ENCODE measurements at places on chromosomes 2 and 18.

DNA sequence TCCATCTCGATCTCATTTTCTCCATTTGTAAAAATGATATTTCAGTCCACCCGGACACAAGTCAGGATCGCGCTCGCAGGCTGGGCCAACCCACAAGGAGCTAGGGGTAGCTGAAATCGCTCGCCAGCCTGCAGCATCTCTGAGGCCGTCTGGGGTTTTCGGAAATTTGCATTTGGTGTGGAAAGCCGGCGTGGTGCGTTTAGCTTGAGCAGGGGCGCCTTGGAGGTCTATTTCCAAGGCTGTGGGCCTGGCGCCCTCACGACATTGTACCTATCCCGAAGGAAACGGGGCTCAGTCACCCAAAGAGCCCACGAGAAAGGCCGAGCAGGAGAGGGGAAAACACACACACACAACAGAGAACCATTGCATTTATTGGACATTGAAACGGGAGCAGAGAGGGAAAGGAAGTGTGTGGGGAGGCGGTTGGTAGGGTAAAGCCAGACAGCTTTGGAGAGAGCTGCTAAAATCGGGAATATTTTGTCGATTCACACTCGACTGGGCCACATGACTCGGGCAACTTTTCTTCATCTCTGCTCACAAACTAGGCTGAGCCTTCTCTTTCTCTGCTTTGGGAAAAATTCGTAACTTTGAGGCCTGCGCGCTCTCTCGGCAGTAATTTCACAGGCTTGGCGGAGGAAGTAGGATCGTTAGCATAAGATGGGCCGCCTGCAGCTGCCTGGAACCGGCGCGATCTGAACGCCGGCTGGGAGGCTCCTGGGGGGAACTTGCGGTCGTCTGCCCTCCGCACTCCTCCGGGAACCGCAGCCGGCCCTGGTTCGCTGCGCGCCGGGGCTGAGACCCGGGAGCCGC lies 1.1 kb upstream of the HOXD8 start:
- DNase-seq = no peak

DNA sequence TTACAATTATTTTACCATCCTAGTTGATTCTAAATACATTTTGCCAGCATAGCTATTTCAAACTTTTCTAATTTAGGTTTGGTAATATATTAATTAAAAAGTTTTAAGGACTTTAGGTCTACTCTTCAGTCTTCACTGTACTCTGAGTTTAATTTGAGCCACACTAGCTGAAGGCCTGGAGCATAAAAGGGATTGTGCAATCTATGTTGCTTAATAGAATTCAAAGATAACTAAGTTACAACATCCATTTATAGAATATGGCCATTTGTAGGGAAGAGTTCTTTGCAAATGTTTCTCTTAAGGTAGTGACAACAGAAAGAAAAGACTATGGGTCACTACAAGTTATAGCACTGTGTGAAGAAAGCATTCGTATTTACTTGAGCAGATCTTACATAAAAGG lies 702.2 kb upstream of the NRXN1 start:
- DNase-seq = no peak

DNA sequence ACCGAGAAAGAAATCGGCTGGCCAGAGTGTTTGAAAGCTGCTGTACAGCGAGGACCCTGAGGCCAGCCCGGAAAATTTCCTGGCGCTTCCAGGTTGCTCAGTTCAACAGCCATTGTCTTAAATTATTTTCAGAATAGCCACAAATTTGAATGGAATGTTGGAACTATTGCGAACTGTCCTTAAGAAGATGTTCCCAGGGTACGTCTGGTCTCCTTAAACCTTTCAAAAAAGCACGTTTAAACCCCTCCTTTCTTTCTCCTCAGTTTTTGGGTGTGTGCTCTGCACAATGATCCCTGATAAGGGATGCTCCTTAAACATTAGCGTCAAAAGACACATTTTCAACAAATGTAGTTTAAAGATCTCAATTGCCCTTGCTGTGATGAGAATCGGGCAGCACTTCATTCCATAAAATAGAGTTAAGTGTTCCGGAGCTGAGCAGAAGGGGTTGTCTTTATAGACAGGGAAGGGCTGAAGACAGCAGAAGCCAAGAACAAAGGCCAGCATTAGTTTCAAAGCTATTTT lies 14.5 kb upstream of the LPIN2 start:
- no peak for DNase-seq

- DNase-seq = peak; percentile 17
Observed at GRCh38 chr18:74499633-74500032, 3.5 kb downstream of the CNDP2 start.

DNA sequence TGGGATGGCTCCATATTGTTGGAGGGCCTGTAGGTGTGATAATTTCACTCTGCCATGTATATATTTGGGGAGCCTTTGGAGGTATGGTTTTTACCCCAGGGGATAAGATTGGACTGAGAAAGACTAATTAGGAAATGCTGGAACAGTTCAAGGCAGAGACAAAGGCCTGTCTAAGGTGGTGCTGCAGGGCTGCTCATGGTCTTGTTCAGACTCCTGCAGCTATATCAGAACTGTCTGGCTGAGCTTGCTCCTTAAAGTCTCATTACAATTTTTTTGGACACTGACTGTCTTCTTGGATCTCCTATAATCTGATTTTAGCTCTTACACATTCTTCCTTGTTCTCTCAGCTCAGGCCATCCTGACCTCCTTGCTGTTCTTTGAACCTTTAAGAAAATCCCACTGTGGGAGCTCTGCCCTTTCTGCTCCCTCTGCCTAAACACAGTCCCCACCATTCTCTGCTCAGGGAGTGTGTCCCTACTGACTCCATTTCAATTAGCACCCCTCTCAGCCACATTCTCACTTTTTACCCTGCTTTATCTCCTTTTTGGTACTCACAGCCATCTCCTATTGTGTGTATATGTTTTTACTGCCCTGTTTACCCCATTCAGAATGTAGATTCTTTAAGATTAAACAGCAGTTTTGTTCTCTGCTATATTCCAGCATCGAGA lies 468.7 kb upstream of the FANCL start:
- no peak for DNase-seq

DNA sequence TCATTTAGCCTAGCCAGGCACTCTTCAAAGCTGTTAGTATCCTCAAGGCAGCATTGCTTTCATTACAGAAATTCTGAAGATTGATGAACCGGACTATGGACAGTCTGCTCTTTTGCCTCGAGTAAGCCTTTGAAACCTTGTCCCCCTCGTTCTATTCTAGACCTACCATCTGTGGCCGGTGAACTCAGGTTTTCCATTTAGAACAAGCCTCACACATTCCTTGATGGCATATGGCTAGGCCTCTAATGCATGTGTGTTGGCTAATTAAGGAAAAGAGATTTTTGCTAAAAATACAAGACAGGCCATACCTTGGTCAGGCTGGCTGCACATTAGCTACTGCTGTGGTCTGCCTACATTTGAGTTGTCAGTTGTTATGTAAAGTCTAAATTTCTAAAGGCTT lies 111.8 kb downstream of the CERS6 start:
- no peak for DNase-seq

DNA sequence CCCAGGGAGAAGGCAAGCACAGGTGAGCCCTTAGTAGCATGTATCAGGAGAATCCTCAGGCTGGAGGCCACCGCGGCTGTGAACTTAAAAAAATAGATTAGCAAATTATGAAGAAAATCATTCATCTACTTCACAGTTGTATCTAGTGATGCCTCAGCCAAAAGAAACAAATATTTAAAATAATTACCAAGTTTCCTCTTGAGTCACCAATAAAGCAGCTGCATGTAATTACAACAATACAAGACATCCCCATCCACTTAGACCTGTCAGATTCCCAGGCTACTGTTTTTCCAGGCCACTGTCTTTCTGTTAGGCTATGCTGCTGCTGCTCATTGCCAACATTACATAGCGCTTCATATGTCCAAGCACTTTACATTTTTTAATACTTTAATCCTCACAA lies 54.6 kb upstream of the PHLPP1 start:
- DNase-seq = no peak

Measured in effector CD4-positive, alpha-beta T cell (primary cell).